IPS DF 6.9 (cell line): ENCODE measurements at places on chromosomes 4 and X.

DNA sequence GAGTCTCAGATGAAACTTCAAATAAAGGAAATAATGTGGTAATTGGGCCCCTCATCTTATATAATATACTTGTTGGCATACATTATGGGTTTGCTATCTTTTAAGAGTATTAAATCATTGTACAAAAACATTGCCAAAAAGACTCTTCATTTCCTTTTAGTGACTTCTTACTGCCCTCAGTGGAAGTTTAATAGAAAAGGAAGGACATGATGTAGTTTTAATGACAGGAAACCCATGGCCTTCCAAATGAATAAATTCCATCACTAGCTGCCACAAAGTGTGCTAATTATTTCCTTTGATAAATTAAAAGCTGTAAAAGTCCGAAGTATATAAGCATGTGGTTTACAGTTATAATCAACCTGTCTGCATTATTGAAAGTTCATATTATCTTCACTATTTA is 350.9 kb upstream of the HAND2 start:
- DNase-seq, result no peak

DNA sequence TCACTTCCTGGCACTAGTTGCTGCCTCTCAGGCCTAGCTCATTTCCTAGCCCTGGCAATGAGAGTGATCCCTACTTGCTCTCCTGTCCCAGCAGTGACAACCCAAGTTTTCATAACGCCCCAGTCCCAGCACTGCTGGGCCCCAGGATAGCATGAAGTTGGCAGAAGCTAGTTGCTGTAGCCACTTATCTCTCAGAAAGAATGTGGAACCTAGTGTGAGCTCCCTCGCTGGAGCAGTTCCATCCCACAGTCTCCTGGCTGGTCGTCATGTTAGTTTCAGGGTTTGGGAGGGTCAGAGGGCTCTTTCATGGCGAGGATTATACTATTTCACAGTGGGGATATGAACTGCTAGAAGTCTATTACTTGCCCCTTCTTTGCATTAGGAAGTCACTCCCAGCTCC is 5.1 kb downstream of the PF4 start:
- DNase-seq, result no peak

DNA sequence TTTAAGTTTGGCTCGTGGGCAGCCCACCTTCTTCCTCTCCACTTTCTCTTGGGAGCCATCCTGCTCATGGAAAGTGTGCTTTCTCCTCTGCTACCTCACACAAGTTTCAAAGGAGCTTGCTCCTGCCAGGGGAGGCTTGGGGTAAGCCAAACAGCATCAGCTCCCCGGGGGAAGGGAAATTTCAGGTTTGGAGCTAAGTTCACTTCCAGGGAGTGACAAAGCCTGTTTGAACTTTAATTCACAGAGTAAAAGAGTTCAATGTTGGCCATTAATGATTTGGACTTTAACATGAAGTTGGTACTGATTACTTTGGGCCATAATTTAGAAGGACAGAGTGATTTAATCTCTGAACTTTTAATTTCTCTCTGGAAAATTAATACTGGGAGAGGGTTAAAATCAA is 4.7 kb upstream of the PGRMC2 start:
- DNase-seq, result no peak

- DNase-seq, result no peak
These were observed 109.7 kb downstream of the SNCA start for GRCh38 chr4:89727238-89727637.
